ENCODE measurements at places on chromosomes 16 and 17.

GRCh38 chr17:76191896-76192295 is 48.4 kb downstream of the RNF157 start:
- DNase-seq = no peak

DNA sequence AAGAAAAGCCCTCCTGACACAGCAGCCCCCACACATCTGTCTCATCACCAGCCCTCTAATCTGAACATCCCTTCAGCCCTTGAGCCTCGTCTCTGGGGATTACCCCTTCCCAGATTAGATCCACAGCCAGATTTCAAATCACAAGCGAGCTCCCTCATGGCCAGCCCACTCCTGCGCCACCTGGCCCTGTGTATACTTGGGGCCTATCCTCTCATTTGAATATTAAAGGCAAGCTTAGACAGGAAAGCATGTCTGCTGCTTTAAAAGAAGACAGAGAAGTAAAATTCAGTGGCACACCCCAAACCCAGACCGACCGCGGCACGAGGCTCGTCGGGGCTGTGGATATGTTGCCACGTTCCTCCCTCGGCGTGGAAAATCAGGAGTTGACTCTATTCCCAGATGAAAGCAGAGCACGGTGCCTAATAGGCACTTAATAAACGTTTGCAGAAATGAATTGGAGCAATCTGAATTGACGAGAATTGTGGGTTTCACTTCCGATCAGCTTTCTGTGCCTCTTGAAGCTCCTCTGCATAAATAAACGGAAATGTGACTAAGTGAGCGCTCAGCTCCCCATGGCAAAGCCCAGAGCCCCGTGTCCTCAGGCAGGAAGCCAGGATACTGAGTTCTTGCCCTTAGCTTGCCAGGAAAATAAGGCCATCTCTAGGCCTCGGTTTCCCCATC is 108.0 kb downstream of the CCDC182 start:
- no peak for DNase-seq

- no peak for DNase-seq
Observed at GRCh38 chr17:76484228-76484725, 16.9 kb downstream of the AANAT start.

- no peak for DNase-seq
Observed at GRCh38 chr17:73414171-73414955, 102.6 kb upstream of the CDC42EP4 start.

DNA sequence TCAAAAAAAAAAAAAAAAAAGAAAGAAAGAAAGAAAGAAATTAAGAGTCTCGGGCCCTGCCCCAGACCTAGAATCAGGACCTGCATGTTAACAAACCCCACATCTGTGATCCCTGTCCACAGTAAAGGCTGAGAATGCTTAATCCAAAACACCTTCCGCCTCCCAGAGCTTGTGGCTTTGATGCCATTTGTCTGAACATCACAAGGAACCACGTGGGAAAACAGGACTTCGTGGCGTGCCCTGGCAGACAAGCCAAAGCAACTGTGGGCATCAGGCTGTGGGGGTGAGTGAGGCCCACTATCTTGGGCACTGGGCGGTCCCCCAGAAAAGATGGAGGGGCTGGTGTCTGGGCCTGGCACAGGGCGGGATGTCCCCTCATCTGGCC is 173.4 kb upstream of the CIBAR2 start:
- DNase-seq = no peak

GRCh38 chr17:44105941-44106340 is 17.5 kb downstream of the HDAC5 start:
- no peak for DNase-seq

DNA sequence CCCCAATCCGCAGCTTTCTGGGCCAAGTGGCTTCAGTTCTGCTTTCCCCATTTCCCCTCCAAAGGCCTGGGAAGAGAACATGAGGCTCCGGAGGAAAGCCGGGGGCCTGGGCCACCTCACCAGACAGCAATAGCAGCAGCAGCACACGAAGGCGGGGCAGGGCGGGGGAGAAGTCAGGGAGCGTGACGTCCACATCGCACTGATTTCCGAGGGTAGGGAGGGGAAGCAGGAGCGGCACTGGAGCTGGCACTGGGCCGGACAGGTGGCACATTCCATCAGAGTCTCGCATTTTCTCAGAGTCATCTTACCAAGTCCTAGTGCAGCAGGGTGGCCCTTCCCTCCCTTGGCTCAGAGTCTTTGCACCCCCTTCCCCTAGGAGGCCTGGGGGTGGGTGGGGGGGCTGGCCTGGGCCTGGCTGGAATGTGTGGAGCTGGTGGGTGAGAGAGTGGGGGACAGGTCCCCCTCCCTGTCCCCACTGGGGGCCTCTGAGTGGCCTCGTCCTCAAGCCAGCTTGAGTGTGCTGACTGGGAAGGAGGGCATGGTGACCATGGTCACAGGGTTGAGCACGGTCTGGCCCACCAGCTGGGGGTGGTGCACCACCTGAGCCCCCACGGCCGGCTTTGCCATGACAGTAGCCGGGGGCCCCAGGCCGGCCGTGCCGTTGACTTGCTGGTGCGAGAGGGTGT is 14.3 kb downstream of the MNT start:
- DNase-seq = no peak

DNA sequence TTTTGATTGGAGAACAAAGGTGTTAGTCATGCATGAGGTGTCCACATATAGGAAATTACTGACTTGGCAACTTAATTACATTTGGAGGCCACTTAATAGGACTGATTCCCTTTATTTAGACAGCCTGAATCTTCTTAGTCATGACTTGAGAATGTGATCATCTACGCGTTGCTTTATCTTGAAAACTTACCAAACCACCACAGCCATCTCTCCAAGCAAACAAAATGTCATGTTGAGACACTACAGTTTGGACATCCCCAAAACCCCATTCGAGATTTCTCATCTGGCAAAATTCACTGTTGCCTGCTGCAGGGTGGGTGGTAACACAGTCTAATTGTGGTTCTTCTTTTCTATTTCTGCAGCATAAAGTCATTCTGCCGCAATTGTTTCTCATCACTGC is 176.5 kb upstream of the CDH5 start:
- DNase-seq = no peak

- DNase-seq = peak; percentile 69
Observed at GRCh38 chr17:50866950-50867362, 802 bp upstream of the TOB1 start.

DNA sequence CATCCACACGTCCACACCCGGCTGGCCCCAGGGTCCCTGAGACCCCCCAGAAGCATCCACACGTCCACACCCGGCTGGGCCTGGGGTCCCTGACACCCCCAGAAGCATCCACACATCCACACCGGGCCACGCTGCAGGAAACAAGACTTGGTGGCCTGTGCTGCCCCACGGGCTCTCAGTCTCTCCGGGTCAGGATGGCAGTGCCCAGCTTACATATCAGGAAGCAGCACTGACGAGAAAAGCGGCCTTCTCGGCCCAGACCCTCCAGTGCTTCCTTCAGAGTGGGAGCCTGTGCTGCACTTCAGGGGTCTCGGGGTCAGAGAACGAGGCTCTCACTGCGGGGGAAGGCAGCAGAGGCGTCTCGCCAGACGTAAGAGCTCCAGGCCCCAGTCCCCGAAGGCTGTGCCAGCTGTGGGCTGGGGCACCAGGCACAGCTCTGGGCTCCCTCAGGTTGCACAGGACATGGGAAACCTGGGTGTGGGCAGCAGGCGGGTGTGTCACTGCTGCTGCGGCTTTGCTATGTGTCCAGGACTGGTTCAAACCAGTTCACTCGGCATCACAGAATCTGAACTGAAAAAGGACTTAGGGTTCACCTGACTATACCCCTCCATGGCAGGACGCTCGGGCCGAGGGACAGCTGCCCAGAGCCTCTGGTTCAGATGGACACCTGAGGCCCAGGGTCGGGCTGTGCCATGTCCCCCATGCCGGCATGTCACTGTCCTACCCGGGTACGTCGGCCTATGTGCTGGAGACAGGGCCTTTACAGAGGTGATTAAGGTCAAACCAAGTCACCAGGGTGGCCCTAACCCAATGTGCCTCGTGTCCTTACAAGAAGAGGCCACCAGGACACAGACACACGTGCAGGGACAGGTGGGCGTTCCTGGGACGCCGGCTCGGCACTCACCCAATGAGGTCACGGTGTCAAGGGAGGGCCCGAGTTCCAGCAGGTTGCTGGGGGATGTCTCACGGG is 40.2 kb upstream of the CHMP6 start:
- DNase-seq = no peak

GRCh38 chr17:58991718-58992331 is 114.9 kb downstream of the TRIM37 start:
- DNase-seq = no peak

- DNase-seq = no peak
Observed at GRCh38 chr16:57125969-57126368, 33.6 kb downstream of the CPNE2 start.

- DNase-seq = peak; percentile 4
Observed at GRCh38 chr17:31095236-31096105, 694 bp downstream of the NF1 start.

- no peak for DNase-seq
Observed at GRCh38 chr16:66457888-66458287, 30.8 kb downstream of the BEAN1 start.

- DNase-seq = no peak
Observed at GRCh38 chr17:50865060-50865867, 890 bp downstream of the TOB1 start.

DNA sequence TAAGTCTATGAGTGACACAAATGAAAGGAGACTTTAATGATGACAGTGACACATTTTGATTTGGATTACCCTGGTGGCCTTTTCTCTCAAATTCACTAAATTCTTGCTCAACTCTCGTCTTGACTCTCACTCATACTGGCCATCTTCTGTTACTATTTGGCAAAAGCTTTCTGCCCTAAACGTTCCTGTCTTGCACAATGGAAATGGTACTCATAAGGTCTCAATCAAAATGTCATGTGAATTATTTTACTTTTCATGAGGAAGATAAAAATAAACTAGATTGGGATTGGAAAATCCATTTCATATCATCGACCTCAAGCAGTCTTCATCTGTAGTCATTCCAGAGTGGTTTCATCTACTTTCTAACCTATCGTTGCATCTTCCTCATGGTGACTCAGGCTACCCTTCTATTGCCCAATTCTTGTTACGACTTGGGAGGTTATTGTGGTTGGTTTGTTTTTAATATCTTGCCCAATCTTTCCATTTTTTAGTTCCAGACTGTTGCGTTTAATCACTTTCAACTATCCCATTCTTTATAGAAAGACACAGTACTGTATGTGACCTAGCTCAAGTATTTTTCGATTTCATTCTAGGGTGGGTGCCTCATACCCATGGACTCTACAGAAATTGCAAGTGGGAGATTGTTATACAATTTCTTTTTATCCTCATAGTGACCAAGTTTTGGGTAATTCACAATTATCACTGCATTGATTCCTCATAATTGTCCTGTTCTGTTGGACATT is 317.2 kb upstream of the KCNJ16 start:
- DNase-seq = no peak

DNA sequence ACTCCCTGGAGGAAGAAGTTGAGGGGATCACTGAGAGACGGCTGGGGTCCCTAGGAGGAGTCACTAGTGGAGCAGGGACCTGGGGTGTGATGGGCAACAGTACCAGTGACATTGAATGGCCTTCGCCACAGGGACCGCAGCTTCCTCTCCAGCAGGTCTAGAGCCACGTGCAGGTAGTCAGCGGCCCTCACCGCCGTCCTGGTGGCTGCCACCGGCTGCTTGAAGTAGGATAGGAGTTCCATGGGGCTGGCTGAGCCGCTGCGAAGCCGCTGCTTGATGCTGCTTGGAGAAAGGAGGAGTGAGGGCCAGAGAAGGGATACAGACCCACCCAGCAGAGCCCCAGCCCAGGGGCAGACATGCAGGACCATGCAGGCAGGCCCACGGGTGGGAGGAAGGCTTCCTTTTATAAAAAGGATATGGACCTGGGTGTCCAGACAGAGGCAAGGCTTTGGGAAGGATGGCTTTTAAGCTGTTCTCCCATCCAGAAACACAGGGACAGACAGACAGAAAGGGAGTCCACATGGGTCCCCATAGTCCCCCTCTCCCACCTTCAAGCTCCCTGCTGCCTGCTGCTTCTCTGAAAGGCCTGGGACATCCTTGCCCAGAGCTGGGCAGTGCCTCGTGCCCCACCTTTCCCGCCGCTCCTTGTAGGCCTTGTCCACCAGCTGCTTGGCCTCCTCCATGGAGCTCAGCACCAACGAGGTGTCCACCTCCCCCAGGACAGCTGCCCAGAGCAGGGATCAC is 827 bp downstream of the MPO start:
- DNase-seq = no peak

DNA sequence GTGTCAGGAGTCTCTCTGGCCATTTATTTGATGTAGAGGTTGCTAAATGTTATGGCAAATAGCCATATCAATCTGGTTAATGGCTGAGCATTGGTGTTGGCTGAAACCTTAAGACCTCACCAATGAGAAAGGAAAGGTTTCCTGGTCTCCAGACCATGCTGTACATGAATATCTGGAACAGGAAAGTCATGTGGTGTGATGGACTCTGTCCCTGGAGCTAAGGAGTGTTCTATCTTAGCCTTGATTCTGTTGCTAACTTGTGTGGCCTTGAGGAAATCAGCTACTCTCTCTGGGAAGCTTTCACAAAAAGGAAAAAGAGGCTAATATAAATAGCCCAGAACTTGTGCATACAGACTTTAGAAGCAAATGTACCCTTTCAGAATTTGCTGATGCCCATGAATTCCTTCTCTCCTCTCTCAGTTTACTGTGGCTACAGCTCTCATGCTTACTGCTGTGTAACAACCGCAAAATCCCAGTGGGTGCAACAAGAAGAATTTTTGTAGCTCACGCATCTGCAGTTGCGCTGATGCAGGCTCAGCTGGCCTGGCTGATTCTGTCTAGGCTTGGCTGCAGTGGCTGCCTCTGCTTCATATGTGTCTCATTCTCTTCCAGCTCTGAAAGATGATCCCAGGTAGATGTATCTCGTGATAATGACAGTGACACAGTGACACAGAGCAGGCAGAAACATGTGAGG is 287.5 kb downstream of the NPIPA8 start:
- no peak for DNase-seq
